Left ventricle myocardium superior (tissue), 1 donor: ENCODE measurements at places on chromosomes 3 and 15.

DNA sequence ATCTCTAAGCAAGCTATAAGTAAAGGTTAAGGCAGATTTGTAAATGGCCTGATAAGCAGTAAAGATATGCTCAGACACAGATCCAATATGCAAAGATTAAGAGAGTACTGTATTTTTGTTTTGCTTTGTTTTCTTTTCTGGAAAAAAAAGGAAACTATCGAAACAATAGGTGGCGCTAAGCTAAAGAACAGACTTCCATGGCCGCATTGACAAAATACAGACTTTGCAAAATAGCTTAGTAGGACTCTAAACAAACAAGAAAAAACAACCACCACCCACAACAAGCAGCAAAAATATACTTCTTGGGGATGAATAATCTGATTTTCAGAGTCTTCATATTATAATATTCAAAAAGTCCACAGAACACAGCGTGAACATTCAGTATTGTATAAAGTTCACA lies 758.4 kb upstream of the ROBO1 start:
- no peak for DNase-seq

DNA sequence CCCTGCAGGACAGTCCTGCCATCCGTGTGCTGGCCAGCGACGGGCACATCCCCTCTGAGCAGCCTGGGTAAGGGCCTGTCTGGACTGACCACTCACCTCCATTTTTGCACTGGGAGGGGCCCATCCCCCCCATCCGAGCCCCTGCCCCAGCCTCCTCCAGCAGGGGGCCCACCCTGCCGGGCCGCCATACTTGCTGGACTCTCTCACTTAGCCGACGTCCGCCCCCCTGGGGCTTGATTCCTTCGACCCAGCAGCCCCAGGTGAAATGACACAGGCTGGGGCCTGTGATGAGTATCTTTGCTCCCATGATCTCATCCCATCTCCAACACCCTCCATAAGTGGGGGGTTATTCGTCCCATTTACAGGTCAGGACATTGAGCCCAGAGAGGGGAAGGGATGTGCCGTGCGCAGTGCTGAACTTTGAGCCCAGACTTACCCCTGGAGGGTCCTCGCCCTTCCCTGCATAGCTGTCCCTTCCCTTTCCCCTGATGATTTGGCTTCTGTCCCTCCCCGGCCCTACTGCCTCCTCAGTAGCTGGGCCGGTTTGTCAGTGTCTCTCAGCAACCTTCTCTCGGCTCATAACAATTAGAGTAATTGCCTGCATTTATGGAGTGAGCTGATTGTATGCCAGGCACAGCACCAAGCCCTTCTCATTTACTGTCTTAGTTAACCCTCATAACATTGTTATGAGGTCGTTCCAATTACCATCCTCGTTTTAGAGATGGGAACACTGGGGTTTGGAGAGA lies 4.2 kb downstream of the LMAN1L start:
- no peak for DNase-seq

DNA sequence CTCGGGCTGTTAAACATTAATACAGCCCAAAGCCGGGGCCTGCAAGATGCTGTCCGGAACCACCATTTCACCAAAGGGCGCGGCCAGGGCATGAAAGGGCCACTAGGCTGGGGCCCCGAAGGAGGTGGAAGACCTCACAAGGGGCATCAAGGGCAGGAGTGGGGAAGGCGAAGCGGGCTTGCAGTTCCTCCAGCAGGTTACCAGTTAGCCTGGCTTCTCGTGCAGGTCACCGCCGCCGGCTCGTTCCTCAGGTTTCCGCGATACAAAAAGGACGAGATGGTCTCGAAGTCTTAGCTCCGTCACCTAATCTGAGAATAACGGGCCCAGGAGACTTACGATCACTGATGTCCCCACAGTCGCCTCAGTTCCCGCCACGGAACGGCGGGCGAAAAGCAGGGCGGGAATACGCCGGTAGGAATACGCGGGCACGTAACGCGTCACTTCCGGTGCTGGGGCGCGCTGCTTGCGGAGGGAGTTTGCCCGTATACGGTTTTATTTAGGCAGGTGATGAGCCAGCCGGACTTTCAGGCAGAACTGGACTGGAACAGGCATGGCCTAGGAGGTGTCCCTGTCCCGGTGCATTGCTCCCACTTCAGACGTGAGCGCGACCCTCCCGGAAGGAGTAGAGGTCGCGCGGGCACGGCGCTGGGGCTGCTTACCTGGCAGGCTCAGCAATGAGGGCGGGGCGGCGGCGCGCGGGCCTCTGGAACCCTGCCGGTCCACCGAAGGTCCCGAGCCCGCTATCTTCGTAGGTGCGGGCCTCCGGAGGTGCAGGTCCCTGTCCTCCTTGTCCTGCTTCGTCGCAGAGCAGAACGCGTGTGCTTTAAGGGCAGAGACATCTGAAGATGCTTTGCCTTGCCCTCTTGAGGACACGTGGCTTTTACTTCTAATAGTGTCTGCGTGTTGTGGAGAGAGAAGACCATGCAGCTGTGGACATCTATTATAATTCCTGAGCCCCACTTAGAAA lies at the start of gene RFC4:
Gene RFC4, minus strand, starts transcription at position 394 of the 967 bp plus-strand sequence. CDS start 1,769 bp downstream, outside the sequence.
- DNase-seq, result peak; percentile 93

DNA sequence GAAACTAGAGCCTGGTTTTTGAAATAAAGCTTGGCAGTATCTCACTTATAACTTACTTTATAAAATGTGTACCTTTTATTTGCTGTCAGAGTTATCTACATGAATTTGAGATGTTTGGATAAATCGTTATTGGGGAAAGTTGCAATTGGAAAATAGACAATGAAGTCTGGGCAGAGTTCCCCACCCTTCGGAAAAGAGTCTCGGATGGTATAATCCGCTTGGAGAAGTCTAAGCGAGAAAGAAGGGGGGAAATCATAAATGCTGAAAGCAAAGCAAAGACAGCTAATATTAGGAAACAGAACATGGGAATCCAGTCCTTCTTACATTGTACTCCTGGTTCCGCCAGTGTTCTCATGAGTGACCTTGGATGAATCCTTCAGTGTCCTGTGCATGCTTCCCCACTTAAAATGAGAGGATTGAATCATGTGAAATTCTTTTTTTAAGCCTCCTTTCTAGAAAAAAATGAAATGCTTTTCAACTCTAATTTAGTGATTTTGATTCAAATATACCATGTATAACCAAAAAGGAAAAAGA lies 162.4 kb downstream of the ATG7 start:
- DNase-seq, result no peak

GRCh38 chr3:148847351-148847750 lies 17.7 kb upstream of the CPA3 start:
- DNase-seq, result no peak

GRCh38 chr3:147529551-147529950 lies 120.4 kb downstream of the ZIC1 start:
- no peak for DNase-seq

GRCh38 chr3:33001889-33002288 lies 50.4 kb downstream of the CCR4 start:
- no peak for DNase-seq

GRCh38 chr3:106628407-106628806 lies 748.8 kb upstream of the CCDC54 start:
- no peak for DNase-seq

- peak; percentile 89 for DNase-seq
Measured at GRCh38 chr15:101445562-101446517, 43.7 kb downstream of the PCSK6 start.

GRCh38 chr3:7503431-7503830 lies 642.5 kb downstream of the GRM7 start:
- no peak for DNase-seq

DNA sequence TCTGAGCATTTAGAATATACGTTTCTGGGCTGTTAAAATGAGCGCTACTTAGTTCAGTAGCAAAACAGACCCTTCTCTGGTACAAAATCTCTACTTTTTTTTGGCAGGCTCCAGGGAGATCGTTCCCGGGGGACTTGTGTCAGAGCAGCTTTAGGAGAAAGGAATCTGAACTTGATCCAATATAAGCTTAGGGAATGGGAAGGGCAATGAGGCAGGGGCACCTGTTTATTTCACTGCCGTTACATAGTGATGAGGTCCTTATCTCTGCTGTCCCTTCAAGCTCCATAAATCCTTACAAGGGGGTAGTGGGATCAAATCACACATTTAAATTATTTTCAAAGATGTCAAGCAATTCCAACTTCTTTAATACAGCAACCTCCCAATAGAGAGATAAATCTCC lies 128.7 kb upstream of the BNIP2 start:
- DNase-seq, result no peak

DNA sequence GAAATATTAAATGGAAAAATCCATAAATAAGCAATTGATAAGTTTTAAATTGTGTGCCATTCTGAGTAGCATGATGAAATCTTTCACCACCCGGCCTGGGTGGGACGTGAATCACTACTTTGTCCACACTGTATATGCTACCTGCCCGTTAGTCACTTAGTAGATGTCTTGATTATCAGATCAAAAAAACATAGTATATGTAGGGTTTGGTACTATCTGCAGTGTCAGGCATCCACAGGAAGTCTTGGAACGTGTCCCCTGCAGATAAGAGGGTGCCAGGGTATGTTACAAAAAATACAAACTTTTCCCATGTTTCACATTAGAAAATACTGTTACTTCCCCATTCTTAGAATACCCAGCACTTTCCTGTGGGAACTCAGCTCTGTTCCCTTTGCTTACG lies 35.2 kb downstream of the FAM81A start:
- DNase-seq, result no peak

- no peak for DNase-seq
Measured at GRCh38 chr3:132231633-132232032, 85.6 kb upstream of the ACP3 start.

GRCh38 chr3:135802171-135802570 lies 163.4 kb upstream of the PPP2R3A start:
- no peak for DNase-seq

GRCh38 chr3:142993958-142994442 lies 7.4 kb upstream of the U2SURP start:
- DNase-seq, result peak; percentile 64

GRCh38 chr15:82810061-82810889 lies 847 bp downstream of the WHAMM start:
- peak; percentile 63 for DNase-seq

DNA sequence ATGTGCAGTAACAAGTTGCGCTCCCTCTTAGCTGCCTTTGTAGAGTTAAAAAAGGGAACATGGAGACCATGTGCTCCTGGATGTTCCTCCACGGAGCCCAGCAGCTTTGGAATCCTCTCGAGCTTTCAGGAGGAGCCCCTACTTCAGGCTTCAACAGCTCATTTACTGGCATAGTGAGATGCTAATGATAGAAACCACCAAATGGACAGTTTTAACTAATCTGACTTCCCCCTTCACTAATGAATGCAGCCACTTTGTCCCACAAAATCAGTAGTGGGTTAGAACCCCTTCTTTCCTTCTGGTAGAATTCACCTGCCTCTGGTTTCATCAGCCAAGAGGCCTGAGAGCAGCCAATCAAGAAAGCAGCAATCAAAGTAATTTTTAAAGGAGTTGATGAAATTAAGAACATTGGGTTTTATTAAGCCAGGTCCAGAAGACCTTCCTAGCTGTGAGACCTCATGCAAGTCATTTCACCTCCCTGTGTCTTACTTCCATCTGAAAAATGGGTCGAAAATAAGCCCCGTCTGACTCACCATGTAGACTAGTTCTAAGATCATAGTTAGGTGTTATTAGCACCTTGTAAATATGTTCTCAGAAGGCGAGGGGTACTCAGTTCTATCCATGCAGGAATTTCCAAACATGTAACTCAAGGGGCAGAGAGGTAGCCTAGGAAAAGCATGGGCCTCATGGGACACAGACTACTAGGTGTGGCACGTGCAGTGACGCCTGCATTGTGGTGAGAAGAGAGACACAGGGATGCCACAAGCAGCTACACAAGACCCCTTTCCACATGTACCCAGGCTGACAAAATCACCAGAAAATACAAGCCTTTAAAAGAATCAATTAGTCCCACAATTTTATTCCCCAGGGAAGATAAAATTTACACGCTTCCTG lies 179.7 kb upstream of the LPP start:
- no peak for DNase-seq

DNA sequence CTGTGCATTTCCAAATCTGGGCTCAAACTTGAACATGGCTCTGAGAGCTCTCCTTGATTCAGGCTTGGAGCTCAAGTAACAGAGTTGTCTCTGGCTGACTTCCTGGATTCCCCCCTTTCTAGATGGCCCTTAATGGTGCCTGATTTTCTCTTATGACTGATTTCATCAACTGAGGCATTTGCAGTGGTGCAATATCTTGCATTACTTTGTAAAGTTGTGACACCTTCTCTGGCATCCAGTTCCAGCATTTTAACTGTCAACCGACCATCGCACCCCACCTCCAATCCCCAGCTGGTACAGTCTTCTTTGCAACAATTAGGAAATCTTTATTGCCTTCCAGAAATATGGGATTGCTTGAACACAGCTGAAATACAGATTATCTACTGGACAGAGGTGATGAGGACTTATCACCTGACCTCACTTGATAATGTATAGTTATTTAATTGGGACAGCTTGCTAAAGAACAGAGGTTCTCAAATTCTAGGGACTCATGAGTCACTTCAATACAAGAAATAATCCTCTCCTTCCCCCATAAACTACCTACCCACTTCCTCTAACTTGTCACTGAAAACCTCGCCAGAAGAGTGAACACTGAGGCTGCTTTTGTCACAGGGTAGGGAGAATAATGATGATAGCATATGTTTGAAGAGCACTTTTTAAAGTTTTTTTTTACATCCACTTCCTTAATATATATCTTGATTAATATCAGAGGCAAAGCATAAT lies 41.8 kb downstream of the FILIP1L start:
- no peak for DNase-seq

DNA sequence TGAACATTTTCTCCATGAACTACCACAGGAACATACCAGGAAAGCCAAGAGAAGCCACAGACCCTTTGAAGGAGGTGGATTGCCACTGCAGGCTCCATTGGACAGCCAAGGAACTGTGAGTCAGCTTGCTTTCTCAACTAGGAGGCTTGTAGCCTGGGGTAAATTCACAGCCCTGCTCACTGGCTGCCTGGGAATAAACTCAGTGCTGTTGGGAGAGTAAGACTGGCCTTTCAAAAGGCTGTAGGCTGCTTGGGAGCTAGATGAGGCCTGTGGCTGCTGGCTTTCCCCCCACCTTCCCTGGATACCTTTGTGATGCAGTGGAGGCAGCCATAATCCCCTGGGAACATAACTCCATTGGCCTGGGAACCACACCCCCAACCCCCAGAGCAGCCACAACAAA lies 223.5 kb upstream of the RBMS3 start:
- DNase-seq, result no peak

DNA sequence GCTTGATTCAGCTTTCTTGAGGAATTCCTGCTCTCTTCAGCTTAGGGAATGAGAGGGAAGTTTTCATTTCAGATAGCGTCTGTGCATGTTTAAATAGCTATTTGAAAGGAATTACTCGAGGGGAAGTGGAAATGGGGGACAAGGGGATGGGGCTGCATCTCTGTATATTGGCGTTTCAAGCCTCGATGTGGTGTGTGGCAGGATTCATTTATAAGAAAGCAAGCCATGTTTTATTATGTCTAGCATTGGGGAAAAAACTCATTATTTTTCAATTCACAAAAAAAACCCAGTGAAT lies 1.0 kb downstream of the ATP2C1 start:
- no peak for DNase-seq

DNA sequence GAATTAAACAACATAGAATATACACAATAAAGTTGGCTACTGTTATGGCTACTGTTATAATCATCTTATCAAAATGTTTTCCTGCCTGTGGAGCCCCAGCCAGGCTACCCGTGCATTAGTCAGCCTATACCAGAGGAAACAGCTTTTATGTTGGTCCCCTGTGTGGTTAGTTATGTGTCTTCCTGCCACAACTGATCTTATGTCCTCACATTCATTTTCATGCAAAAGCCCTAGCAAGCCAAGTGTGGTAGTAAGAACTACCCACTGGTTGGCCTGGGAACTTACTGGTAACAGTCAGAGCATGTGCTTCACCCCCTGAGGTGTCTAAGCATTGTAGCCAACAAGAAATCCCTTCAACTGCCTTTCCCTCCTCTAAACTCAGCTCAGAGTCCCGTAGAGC lies 21.8 kb downstream of the MGLL start:
- no peak for DNase-seq

- DNase-seq, result no peak
Measured at GRCh38 chr15:62519900-62520299, 354.8 kb upstream of the C2CD4B start.
